GM20000 (cell line): ENCODE measurements at places on chromosomes 12 and 14.

DNA sequence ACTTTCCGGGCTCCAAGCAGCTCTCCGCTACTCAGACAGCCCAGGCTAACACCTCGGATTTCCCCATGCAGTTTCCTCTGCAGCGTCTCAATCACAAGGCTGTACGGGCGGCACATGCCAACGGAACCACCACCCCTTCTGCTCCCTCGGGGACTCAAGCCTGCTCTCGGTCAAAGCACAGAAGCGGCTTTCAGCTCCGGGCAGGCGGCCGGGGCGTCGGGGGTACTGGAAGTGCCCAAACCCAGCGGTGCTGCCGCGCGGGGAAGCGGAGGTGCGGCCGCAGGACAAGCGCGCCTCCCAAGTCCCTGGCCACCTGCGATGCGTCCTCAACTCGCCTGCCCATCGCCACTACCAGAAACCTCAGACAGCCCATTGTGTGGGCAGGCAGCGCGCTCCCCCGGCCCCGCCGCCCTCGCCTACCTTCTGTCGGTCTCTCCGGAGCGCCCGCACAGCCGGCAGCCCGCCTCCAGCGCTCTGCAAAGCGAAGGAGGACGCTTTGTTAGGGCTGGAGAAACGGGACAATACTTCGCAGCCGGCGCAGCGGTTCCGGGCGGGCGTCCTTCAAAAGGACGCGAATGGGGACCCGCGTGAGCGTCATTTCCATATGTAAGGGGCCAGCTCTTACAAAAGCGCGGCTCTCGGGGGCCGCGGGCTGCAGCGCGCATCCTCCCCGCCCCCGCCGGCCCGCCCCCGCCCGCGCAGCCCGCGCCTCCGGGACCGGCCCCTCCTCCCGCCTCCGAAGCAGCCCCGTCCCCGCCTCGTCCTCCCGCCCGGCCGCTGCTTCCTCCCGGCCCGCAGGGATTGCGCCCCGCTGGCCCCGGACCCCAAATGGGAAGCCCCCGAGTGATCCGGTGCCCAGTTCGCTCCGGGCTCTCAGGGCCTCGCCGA lies 674 bp downstream of the NIN start:
- peak; percentile 85 for DNase-seq

- DNase-seq = peak; percentile 22
These were observed 92.7 kb downstream of the PAH start for GRCh38 chr12:102824218-102824835.

DNA sequence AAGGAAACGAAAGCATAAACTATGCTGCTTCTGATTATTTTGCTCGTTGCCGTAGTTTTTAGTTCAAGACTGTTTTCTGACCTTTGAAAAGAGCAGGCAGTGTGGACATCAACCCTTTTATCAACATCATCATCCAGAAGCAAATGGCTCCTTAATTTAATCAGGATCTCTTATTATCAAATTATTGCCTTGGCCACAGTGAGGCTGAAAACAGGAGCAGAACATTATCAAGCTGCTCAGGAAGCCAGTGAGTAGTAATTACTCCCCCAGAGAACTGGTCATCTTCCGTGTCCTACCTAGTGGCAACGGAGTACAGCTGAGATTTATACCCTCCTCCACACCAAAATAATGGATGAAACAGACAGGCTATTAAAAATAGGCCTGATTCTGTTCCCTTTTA lies 2.2 kb upstream of the DIABLO start:
- DNase-seq = no peak

DNA sequence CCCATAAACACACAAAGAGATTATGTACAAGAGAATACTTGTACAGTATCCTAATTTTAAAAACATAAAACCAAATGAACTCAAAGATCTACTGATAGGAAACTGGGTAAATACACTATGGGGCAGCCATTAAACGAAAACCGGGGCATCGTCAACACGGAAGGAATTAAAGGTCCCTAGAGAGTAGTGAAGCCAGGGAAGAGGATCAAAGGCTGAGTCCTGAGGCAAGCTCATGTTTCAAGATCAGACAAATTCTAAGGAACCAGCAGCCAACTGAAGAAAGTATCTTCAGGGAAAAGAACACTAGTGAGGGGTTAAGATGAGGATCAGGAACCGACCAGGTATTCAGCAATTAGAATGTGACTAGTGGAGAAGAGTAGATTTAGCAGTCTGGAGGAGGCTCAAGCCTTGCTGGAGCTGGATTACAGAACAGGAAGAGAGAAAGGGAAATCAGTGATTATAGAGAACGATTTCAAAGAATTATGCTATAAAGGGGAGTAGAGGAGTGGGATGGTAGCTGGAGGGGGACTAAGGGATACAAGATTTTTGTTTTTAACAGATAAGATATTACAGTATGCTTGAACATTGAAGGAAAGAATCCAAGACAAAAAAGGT lies 23.7 kb downstream of the SEL1L start:
- no peak for DNase-seq

DNA sequence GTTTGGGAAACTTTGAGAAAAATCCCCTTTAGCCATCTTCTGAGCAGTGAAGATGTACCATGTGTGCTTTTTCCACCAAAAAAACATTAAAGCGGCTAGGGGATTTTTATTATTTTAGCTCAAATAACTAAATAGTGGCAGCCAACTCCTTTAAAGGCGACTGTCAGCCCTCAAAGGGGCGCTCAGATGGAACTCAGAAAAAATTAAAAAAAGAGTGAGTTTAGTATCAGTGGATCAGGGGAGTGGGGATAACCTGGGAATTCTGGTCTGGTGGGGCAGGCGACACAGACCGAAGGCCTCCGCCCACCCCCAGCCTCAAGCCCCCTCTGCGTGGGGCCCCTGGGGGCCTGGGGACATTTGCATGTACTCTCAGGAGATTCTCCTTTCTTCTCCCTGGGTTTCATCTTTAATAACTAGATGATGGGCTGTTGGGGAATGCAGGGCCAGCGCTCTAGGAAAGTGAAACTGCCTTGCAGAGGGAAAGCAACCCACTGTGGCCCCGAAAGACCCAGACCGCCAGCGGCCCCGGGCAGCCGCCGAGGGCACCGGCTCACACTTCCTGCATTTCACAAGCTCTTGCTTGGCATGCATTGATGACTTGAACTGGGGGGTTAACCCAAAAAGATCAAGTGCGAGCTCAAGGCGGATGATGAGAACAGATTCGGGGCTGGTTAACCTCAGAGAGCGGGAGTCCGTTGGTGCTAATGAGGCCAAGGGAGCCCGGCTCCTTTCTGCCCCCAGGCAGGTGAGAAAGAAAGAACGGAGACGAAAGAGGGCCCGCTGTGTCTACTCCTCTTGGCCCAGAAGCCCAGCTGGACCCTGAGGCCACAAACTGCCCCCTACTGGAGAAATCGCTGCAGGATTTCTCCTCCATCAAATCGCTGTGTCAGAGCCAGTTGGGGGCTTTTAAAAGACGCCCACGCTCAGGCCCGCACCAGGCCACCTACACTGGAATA lies 7.3 kb upstream of the BATF start:
- no peak for DNase-seq

DNA sequence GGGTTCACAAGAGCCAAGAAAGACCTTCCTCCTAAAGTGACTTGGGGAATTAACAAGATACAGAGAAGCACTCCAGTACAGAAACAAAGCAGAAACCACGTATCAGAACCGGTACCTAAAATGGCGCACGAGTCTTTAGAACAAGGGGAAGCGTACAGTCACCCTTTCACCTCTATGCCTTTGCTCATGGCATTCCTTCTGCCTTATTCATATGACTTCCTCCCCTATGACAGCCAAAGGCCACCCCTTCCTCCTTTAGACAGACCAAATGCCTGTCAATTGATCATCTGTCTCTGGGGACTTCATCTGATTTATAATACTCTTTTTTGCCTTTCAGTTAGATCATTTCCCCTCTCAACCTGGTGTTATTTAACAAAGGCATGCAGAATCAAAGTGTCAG lies 89.5 kb upstream of the OSBPL8 start:
- DNase-seq = no peak

GRCh38 chr12:64525461-64526160 lies 73.7 kb downstream of the TBK1 start:
- DNase-seq = no peak

- DNase-seq = no peak
These were observed 23.2 kb upstream of the SERPINA12 start for GRCh38 chr14:94532447-94532846.

- DNase-seq = no peak
These were observed at the start of gene TMEM132D for GRCh38 chr12:129903956-129904829. TSS of gene TMEM132D (minus strand) at chr12:129904025.

GRCh38 chr14:68687746-68688145 lies 105.1 kb downstream of the ZFP36L1 start:
- DNase-seq = no peak

GRCh38 chr14:59919570-59920377 lies at the start of gene LRRC9:
TSS of gene LRRC9 (plus strand) at chr14:59920144.
- no peak for DNase-seq

DNA sequence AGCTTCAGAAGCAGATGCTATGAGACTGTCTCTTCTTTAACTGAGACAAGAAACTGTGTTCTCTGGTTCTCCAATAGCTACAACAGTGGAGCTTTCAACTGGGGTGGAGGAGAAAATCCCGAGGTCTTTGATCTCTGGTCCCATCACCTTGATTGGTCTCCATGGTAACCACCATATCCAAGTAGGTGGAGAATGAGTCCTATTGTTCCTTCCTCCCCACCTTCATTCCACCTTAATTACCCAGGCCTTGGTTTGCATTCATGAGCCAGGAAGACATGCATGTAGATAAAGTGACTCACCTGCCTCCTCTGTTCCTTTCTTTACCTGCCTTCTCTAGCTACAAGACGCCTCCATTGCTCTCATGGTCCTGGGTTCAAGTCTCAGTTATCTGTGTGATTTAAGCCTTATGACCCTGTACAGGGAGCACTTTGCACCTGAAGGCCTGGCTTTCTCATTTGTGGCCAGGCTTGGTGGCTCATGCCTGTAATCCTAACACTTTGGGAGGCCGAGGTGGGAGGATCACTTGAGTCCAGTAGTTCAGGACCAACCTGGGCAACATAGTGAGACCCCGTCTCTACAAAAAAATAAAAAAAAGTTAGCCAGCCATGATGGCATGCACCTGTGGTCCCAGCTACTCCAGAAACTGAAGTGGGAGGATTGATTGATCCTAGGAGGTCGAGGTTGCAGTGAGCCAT lies 157.7 kb upstream of the TBX3 start:
- DNase-seq = no peak

GRCh38 chr14:20684662-20685456 lies 499 bp downstream of the RNASE4 start:
- no peak for DNase-seq

- no peak for DNase-seq
These were observed 20.7 kb downstream of the PAX9 start for GRCh38 chr14:36682338-36682737.

DNA sequence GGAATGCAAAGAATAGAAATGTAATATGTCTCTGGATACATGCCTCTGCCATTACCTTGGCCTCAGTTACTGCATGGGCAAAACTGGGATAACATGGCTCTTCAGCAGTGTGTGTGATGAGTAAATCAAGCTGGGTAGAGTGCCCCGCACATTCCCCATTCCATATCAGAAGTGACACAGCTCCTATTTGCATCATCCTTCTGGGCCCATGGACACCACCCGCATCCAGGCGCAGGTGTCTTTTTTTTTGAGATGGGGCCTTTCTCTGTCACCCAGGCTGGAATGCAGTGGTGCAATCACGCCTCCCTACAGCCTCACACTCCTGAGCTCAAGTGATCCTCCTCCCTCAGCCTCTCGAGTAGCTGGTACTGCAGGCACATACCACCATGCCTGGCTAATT lies 31.6 kb downstream of the KRT76 start:
- DNase-seq = no peak

GRCh38 chr12:114995891-114996290 lies 311.9 kb upstream of the TBX3 start:
- DNase-seq = no peak

DNA sequence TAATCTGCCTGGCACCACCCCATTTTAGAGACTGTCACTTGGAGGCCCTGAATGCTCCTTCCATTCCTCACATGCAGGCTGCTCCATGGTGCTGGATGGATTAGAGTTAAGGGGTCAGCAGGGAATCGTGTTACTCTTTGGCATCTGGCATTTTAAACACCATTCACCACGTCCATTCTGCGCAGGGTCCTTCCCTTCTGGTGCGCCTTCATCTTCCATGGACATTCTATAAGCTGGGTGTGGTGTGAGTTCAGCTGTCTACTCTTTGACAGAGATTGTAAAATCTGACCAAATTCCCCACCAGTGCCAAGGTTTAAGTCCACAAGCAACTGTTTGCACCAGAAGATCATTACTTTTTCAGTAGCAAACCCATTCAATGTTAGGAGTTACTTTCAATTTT lies 47.8 kb downstream of the GIT2 start:
- no peak for DNase-seq

GRCh38 chr14:83614956-83615355 lies 1915.0 kb upstream of the FLRT2 start:
- DNase-seq = no peak

DNA sequence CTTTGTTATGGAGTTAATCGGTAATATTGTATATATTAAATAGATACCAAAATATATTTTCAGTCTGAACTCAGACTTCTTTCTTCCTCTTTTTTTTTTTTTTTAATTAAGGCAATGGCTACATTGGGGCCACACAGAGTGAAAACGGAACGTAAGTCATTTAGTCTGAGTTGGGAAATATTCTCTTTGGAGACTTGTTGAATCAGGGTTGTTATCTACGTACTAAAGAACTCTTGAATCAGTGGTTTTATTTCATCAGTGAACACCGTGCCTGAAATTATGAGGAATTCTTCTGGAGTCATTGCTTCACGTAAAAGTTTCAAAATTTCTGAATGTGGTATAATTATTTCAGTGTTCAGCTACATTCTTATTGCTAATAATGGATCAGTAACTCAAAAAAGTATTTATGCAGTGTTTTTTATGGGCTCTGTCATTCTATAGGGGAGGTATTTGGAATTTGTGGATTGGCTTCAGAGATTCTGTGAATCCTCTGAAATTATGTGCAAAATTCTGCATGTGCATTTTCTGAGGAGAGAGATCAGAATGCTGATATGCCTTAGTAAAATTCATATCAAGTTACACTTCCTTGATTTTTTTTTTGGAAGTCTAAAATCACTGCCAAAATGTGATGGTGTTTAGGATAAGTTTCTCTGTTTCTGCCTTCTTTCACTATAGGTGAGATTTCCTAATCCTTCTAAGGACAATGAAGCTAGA lies 39.6 kb downstream of the BRMS1L start:
- no peak for DNase-seq

- DNase-seq = no peak
These were observed 389.8 kb downstream of the NUAK1 start for GRCh38 chr12:105748806-105749600.

GRCh38 chr14:89378119-89378518 lies 38.9 kb downstream of the FOXN3 start:
- DNase-seq = peak; percentile 60

GRCh38 chr14:28102001-28102400 lies 664.6 kb upstream of the FOXG1 start:
- no peak for DNase-seq

GRCh38 chr14:104524726-104525125 lies 54.8 kb upstream of the C14orf180 start:
- DNase-seq = no peak

- peak; percentile 36 for DNase-seq
These were observed 824 bp downstream of the OAS1 start for GRCh38 chr12:112907415-112908157.
